ENCODE measurements at places on chromosomes 4 and X.

DNA sequence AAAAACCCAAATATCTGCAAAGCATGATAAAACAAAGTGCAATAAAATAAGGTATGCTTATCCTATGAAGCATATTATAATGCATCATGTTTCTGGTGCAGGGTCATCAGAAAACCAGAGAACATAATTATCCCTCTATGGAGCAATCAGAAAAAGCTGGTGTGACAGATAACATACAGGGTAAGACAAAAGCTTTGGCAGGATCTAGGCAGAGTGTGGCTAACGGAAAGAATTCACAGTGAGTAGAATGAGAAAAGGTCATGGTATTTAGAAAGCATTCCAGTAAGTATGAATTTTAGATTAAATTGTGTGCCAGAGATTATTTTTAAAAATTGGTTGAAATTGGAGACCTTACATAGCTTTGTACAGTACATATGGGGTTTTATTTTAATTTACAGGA is 29.0 kb upstream of the UGT2B4 start:
- peak; percentile 12 for DNase-seq

- peak; percentile 21 for DNase-seq
These were observed 802.0 kb downstream of the RPA4 start for GRCh38 chrX:97685753-97686152.

DNA sequence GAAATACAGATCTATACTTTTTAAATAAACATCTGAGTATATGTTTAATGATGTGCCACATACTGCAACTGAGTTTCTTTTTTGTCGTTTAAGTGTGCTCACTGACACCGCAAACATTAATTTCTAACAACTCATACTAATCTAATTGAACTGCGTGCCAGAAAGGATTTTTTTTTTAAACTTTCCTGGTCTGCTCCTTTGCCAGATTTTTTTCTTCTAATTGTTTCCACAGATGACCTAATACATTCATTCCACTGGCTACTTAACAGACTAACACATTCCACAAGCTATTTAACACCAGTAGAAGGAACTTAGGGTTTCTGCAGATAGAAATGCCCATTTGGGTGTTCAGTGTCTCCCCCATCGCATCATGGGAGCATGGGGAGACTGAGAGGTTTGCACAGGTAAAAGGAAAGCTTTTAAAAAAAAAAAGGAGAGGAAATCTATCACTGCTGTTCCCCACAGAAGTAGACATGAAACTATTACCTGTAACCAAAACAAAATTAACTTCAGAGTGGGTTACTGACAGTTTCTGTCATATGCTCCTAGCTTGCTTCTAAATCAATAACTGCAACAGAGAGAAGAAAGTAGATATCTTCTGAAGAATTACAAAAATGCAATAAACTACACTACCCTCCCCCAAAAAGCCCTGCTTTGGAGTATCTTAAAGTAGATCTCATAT is 31.6 kb downstream of the SH3KBP1 start:
- DNase-seq: peak; percentile 64

DNA sequence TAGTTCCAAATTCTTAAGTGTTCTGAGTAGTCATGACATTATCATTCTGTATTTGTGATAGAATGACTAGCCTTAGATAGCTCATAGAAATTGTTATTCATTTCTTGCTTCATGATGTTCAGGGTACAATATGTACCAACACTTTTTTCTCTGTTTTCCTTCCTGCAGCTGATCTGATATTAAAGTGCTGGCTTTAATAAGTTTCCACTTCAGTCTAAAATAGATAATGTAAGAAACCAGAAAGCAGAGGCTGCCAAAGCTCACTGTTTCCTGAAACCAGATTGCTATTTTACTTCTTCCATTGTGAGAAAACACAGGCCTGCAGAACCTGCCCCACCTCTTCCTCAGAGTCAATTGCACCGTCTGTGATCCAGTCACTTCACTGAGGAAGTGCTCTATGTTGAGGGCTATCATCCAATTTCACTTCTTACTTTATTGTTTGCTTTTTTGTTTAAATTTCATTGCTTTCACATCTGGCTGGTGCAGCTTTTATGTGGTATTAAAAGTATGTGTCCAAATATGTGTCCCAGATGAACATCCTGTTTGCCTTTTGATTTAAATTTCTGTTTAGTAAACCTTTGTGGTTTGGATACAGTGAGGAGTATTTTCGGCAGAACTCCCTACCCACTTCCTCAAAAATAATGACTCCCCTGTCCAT is 652.1 kb downstream of the ANKRD50 start:
- DNase-seq: no peak

GRCh38 chrX:109732807-109733612 is at the start of gene ACSL4:
Gene ACSL4, minus strand, starts transcription at chrX:109733257. Its CDS starts 49,894 bp downstream, at chrX:109683363.
- peak; percentile 89 for DNase-seq

DNA sequence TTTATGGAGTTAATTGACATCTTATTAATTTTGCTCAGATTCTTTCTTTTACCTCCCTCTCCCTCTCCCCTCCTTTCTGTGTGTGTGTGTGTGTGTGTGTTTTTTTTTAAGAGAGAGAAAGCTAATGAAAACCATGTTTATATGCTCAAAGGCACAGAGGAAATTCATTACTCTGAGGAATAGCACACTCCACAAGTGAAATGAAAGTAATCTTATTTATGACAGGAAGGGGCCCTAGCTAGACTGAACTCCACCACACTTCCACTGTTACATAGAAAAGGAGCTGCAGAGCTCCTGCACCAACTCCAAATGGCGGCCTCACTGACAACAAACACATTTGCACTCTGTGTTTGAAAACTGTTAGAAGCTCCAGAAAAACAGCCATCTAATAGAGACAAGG is 150.6 kb downstream of the RASL11B start:
- peak; percentile 56 for DNase-seq

DNA sequence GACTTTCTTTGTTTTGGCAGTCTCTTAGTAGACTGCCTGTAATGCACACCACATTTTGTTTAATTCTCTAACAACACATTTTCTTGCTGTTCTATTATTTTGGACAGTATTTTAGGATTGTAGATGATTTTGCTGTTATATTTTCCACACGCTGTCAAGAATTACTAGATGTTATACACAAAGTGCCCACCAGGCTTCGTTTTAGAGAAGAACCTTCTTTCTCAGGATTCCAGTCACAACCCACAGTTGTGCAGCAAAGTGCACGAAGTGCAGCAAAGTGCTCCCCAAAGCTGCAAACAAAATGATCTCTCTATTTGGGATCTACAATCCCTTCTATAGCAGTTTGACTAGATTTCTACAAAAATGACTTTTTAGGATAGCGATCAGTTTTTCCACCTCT is 2.4 kb downstream of the ZNF141 start:
- DNase-seq: no peak

DNA sequence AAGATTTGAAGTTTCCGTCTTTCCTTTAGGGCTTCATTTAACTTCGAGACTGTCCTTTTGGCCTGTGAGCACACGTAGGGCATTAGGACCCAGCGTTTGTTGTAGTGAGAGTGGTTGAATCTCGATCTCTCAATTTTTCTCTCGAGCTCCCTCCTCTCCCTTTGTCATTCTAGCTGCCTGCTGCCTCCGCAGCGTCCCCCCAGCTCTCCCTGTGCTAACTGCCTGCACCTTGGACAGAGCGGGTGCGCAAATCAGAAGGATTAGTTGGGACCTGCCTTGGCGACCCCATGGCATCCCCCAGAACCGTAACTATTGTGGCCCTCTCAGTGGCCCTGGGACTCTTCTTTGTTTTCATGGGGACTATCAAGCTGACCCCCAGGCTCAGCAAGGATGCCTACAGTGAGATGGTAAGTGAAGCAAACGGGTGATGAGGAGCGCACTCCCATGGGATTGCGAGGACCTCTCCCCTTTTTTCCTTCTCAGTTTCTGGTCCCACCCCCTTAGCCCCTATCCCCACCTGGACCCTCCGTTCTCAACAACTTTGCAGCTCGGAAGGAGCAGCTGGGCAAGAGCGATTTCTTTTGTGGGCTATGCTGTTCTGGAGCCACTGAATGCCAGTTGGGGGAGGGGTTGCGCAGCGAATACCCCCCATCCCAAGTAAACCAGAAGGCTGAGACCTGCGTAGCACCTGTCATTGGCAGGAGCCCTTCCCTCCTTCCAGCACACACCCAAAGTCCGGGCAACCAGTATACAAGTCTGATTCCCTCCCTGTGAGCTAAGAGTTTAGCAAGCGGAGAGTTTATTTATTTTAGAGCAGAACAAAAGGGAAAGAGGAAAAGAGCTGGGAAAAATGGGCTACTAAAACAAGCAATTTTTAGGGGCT is at the start of gene TMEM35A:
Gene TMEM35A (plus strand): TSS at position 164 of the 883 bp plus-strand sequence. CDS start 124 bp downstream, at position 288.
- DNase-seq: peak; percentile 7
